ENCODE measurements at places on chromosomes 7 and 10. TPM values are rescaled to one million over a fixed set of nuclear protein-coding genes. Genes with fewer than 3 reads are reported as not detected.

CDNF gene
- 1.2 TPM for total RNA-seq

PSMC2 gene
- 69.4 TPM for total RNA-seq

HOXA1 gene
- 4.1 TPM for total RNA-seq

SNCG gene
- not detected for total RNA-seq

TSPAN12 gene
- total RNA-seq, result not detected

GRCh38 chr10:124221356-124222317, 128.2 kb upstream of the CHST15 start:
- DNase-seq, result peak; percentile 48
- peaks cover 30% of the 10 kb centered on the region for H3K4me1 ChIP-seq
- peak overlapping the region; percentile 63 for H3K4me3 ChIP-seq
- no peaks in the 10 kb centered on the region for H3K27me3 ChIP-seq
- no peaks in the 10 kb centered on the region for H3K36me3 ChIP-seq

GRCh38 chr7:132377703-132378584, 198.3 kb downstream of the PLXNA4 start:
- no peak overlapping the region for H3K27ac ChIP-seq
- no peaks in the 10 kb centered on the region for H3K27me3 ChIP-seq
- no peak overlapping the region for H3K4me3 ChIP-seq
- H3K36me3 ChIP-seq, result no peaks in the 10 kb centered on the region

DNA sequence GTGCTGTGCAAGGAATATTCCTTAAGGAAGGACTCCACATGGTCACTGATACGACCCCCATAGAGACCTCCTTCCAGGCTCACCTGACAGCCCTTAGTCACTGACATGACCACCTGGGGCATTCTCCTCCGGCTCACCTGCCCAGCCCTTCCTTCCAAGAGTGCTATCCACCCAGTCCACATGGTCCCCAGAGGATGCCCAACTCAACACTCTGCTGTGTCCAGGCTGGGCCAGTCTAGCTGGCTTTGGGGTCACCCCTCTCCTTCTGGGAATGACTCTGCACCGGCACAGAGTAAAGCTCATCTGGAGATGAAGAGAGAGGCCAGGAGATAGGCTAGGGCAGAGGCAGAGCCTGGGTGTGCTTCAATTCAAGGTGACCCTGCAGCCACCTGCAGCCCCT, 300.8 kb downstream of the TNS3 start:
- no peak overlapping the region for H3K27ac ChIP-seq
- no peak for DNase-seq
- peaks cover 24% of the 10 kb centered on the region for H3K4me1 ChIP-seq
- no peaks in the 10 kb centered on the region for H3K27me3 ChIP-seq

CFAP46 gene
- 1.5 TPM for total RNA-seq
